DMS153 (cell line): ENCODE measurements at places on chromosomes 2 and 18.

DNA sequence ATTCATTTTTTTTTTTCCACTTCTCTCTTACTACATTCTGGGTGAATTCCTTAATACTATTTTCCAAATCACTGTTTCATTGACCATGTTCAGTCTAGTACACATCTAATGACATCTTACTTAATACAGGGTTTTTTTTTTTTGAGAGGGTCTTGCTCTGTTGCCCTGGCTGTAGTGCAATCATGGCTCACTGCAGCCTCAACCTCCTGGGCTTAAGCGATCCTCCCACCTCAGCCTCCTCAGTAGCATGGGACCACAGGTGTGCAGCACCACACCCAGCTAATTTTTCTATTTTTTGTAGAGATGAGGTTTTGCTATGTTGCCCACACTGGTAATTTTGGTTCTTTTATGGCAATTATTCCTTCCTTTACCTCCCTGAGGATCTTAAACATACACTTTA lies 29.4 kb downstream of the FBXO11 start:
- DNase-seq: no peak

DNA sequence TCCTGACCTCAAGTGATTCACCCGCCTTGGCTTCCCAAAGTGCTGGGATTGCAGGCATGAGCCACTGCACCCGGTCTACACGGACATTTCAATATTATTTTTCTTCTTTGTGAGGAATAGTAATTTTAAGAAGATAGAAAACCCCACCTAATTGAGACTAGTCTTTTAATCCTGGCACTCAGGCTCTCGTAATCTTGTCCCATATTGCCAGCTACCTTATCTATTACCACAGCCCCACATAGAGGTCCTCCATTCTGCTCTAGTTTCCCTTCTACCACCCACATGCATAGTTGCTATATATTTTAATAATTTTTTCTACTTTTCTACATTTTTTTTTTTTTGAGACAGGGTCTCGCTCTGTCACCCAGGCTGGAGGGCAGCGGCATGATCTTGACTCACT lies 9.5 kb upstream of the USP14 start:
- DNase-seq: no peak

- DNase-seq: no peak
These were observed 184.8 kb upstream of the RND3 start for GRCh38 chr2:150672311-150672710.

- DNase-seq: no peak
These were observed 351.6 kb downstream of the CYRIA start for GRCh38 chr2:16314001-16314400.

- no peak for DNase-seq
These were observed 66.6 kb downstream of the MYL12B start for GRCh38 chr18:3328532-3328931.

DNA sequence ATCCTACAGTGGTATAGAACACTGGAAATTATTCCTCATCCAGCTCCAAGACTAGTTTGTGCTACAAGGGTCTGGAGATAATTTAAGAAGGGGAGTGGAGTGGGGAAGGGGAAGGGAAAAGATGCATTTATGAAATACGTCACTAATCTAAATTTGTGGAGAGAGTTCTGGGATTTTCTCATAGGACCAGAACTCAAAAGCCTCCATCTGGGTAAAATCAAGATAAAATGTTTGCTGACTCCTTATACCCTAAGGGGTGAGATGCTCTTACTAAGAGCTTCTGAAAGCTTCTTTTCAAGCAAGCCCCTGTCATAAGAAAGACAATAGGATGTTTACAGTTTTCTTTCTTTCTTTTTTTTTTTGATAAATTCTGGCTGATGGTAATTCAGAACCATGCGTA lies 88.5 kb upstream of the RBMS1 start:
- DNase-seq: no peak

DNA sequence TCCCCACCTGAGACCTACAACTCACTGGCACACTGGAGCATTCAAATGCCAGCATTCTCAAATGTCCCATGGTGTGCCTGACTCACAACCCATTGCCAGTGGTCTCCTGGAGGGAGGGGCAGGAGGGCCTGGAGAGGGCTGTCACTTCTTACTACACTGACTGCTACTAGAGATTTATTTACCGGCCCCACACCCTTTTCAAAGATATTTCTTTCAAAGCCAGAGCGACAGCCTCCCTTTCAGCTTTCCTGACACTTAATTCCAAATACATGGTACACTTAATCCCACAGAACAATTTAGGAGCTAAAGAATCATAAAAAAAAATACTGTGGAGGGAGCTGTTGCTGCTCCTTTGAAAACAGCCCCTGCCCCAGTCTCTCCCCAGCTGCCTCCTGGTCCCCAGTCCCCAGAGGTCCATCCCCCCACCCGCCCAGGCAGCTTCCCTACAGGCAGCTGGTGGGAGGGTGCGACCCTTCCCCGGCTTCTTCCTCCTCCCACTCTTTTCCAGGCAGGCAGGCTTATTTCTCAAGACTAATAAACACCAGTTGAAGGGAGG lies 129.1 kb upstream of the SMAD2 start:
- DNase-seq: no peak

DNA sequence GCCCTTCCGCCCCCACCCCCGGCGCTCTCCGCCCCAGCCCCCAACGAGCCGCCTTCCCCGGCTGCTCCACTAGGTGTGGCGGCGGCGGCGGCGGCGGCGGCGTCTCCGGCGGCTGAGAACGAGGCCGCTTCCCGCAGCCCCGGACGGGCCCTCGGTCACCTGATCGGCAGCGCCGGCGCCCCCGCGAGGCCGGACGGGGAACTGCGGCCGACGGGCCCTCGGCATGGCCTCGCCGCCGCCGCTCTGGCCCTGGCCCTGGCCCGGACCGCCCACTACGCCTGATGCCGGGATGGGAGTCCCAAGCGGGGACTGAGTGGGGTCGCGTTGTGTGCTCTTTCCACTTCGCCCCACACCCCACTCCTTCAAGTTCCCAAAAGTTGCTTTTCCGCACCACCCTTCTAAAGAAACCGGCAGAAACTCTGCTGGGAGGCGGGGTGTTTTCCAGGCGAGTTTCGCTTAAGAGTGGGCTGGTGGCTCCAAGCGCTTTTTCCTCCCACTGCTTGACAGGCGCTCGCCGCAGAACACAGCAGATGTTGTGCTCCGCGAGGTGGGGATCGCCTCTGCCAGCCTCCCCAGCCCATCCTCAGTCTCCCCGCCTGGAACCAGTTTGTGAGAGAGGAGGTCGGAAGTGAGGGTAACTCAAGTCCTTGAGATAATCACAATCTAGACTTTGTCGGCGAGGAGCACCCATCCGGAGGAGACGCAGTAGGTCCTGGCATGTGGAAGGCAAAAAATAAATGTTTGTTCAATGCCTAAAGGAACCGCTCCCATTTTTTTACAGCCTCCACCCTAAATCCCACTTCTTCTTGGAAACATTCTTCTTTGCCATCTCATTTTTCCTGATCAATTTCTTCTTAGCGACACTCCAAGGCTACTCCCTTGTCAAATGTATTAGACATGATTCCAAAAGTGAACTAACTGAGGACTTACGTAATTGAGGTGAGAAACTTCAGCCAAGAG lies at the start of gene NCKAP1:
Gene NCKAP1 (minus strand): TSS at position 117 of the 960 bp plus-strand sequence. CDS start 358 bp downstream, outside the sequence.
- DNase-seq: peak; percentile 79

DNA sequence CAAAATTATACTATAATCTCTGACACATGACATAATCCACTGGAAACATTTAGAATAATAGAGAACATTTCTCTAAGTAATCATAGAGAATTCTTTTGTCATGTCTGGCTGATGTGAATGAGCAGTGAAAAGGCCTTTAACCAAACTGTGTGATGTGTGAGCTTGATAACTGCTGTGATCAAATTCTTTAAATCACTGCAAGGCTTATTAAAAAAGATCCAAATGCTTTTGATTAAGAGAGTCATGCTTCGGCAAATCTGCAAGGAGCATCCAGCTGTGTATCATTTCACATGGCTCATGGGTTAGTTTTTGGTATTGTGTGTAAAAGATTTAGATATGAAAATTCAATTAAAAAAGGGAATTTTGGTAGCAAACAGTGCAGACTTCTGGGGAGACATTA lies 58.6 kb upstream of the TFPI start:
- DNase-seq: no peak
